ENCODE measurements at places on chromosomes 3 and 15. TPM values are rescaled to one million over a fixed set of nuclear protein-coding genes. Genes with fewer than 3 reads are reported as not detected.

CPLX3 gene
- total RNA-seq, result not detected

CYP11A1 gene
- total RNA-seq, result 1.2 TPM

CCDC54 gene
- not detected for total RNA-seq

NANOGP8 gene
- 0.27 TPM for total RNA-seq

SMCO1 gene
- 1.6 TPM for total RNA-seq

TP63 gene
- 7.0 TPM for total RNA-seq

GOLGA6A gene
- 0.13 TPM for total RNA-seq

UCN2 gene
- not detected for total RNA-seq

RNF7 gene
- 82.0 TPM for total RNA-seq

ERICH6 gene
- 0.09 TPM for total RNA-seq

VPS39 gene
- total RNA-seq, result 33.5 TPM

CPA3 gene
- total RNA-seq, result 3.1 TPM

HESX1 gene
- total RNA-seq, result 1.4 TPM

AGTR1 gene
- 23.7 TPM for total RNA-seq

RTP3 gene
- total RNA-seq, result 0.04 TPM

LPP gene
- total RNA-seq, result 24.3 TPM

GPR27 gene
- 1.5 TPM for total RNA-seq

SLC28A2 gene
- not detected for total RNA-seq

ANXA2 gene
- 557 TPM for total RNA-seq

IQCF5 gene
- total RNA-seq, result not detected

CPN2 gene
- 0.04 TPM for total RNA-seq

TMEM207 gene
- not detected for total RNA-seq

APBA2 gene
- total RNA-seq, result 4.7 TPM

ANKRD63 gene
- total RNA-seq, result 0.22 TPM

ZNF620 gene
- 2.9 TPM for total RNA-seq

MRPL3 gene
- total RNA-seq, result 84.5 TPM
